ENCODE measurements at places on chromosomes 1 and 21.

GRCh38 chr1:211280910-211281309 is 21.7 kb downstream of the RCOR3 start:
- DNase-seq: no peak

DNA sequence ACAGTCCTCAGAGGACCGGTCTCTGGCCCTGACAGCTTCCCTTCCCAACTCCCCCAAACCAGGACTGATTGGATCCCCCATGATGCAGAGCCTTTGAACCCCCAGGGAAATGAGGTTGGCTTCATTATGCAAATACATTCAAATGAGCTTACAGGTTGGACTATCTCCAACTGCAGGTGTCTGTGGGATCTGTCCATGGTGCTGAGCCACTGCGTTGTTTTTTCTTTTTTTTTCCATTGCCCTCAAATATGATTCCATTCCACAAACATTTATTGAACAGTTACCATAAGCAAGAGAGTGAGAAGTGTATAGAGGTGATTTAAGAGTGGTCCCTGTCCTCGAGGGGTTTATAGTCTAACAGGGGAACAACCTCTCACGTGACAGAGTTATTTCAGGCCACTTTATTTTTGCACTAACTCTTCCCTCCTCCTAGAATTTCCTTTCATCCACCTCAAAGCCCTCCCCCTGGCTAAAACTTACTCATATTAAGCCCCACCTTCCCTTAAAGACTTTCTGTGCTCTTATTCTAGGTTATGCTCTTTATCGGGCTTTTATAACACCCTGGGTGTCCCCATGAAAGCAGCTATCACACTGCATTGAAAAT is 21.9 kb downstream of the DLGAP3 start:
- DNase-seq: no peak

DNA sequence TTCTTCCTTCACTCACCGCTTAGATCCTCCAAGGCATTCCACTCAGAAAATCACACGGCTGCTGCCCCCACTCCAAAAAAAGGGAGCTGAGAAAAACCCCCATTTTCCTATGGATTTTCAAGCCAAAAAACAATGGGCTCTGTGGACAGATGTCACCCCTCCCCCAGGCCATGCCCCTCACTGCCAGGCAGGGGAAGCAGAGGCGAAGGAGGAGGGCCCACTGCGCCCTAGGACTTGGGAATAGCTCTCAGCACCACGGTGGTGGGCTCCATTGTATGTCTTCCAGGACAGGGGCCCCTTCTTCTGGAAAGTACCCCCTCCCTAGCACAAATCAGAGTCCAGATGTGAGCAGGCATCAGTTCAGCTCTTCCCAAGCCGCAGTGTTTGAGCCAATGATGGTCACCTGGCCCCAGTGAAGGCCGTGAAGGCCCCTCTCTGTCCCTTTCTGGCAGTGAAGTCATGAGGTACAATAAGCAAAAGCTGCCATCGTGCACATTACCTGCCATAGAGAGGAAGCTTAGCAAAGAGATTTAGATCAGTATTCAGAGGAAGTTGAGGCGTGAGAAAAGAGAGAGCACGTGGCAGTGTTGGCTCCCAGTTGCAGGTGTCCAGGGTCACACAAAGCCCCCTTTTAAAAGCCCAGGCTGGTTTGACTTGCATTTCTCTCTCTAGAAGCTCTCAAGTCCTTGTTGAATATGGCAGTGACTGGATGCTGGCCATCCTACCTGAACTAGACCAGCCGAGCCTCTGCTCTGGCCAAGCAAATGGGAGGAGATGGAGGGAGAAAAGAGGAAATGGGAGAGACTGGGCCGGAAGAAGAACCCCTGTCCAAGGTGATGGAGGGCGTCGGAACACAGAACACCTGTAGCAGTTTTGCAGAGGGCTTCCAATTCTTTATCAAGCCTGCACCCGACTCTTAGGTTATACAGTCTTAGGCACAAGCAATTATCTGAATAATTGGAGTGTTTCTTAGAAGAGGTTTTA is 149.0 kb downstream of the TOMM20 start:
- DNase-seq: no peak

DNA sequence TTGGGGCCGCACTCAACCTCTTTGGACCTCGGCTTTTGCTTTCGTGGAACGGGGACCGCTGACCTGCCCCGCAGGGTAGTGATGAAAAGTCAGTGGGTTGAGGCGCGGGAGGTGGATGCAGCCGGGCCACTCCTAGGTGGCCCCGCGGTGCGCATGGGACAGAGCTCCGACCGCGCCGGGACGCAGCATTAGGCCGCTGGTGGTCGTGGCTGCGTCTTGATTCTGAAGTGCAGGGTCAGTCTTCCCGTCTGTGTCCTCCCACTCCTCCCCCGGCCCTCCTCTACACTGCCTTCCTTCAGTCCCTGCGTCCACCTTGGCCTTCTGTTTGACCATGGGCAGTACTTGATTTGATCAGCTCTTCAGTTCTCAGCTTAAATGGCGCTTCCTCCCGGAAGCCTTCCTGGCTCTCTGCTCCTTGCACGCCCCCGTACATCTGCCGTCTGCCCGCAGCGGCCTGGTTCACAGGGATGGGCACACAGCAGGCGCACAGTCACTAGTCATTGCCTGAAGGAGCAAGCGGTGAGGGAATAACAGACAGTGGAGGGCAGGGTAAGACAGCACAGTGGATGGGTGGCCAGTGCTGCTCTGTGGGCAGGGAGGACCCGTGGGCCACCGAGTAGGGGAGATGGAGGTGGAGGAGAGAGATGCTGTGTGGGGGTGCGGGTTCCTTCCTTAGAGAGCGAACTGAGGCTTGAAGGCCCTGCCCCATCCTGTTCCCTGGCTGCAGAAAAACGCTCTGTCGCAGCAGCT is 633 bp downstream of the THEMIS2 start:
- no peak for DNase-seq

- DNase-seq: no peak
These were observed 27.4 kb downstream of the DTL start for GRCh38 chr1:212062832-212063438.

DNA sequence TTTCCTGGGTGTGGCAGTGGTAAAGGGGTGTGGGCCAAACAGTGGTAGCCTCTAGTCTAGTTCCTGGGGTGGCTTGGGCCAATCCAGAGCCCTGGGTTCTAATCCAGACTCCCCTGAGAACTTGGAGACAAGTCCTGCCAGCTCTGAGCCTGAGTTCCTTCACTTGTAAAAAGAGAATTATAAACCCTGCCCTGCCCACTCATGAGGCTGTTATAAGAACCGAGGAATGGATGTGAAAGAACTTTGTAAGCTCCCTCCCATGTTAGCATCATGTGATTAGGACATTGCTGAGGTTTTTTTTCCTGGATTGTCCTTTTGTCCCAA is 131.0 kb downstream of the RRAGC start:
- no peak for DNase-seq

DNA sequence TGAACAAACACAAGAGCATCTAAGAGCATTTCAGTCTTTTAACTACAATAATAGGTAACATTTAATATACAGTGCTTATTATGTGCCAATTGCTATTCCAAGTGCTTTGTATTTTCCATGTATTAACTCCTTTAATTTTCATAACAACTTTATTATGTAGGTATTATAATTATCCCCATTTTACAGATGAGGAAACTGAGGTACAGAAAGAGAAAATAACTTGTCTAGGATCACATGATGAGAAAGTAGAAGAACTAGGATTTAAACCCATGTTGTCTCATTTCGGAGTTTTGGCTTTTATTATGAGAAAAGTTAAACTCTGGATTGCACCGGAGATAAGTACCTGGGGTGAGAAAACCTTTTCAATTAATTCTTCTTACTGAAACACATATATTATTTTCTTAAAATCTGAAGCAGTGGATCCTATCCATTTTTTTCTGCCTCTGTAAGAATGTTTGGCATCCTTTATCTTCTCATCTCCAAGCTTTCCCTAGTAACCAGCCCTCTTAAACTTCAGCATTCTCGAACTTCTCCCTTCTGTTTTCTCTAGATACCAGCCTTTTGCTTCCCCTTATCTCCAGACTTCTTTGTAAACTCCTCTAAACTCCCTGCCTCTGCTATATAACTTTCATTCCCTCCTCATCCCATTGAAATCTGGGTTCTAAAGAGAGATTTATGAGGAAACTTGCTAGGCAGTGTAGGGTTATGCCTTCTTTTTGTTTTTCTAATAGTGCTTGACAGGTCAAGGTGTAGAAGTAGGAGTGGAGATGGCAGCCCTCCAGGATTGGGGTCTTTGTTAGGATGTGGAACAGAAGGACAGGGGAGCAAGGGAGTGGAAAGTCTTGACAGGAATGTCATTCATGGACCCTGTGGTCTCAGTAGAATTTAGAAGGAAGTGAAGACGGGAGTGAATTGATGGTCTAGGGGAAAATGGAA is 28.3 kb downstream of the POU2F1 start:
- DNase-seq: no peak

DNA sequence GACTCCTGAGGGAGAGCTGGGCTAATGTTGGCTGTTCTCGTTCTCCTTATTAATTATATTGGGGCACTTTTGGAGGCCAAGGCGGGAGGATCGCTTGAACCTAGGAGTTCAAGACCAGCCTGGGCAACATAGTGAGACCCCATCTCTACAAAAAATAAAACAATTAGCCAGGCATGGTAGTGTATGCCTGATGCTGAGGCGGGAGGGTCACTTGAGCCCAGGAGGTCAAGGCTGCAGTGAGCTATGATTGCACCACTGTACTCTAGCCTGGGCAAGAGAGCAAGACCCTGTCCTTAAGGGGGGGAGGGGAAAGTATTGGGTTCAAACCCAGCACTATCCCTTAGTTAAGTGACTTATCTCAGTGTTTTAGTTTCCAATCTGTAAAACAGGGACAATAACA is 70.0 kb upstream of the NBPF3 start:
- no peak for DNase-seq

GRCh38 chr1:55669293-55669692 is 454.1 kb upstream of the USP24 start:
- no peak for DNase-seq

GRCh38 chr1:22323141-22323845 is 128.4 kb upstream of the ZBTB40 start:
- no peak for DNase-seq

DNA sequence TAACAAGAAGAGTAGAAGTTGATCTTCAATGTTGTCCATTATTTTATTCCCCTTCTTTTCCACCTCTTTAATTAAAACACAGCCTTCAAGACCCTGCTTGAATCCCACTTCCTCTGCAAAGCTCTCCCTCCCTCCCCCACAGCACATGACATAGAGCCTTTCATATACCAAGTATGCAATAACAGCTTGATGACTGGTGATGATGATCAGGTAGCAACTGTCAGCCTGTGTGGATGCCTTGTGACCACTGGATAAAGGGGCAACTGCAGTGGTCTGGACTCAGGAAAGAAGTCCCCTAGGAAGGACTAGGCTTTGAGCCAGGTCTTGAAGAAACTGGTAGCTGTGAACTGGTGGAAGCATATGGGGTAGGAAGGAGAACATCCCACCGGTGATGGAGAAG is 53.8 kb upstream of the PRDX6 start:
- DNase-seq: no peak

- no peak for DNase-seq
These were observed 131.8 kb upstream of the GREM2 start for GRCh38 chr1:240743705-240744104.

DNA sequence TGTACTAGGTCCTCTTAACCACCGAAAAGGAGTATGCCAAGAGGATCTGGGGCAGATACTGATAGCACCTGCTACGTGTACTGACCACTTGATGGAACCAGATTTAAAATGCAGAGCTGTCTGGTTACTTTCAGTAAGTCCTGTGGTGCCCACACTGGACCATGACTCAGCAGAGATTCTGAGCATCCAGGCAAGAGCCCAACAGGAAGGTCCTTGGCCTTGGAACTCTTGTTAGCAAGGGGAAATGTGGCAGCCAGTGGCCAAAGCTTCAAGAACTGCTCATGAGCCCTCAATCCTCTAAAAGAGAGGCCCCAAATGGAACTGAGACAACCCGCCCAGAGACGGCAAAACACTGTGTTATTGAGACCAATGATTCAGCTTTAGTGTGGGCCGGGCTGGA is 4.2 kb upstream of the GJB5 start:
- no peak for DNase-seq

GRCh38 chr1:225911191-225912130 is 12.6 kb downstream of the PYCR2 start:
- peak; percentile 82 for DNase-seq

- DNase-seq: no peak
These were observed 226.3 kb downstream of the SETD4 start for GRCh38 chr21:35833991-35834390.

DNA sequence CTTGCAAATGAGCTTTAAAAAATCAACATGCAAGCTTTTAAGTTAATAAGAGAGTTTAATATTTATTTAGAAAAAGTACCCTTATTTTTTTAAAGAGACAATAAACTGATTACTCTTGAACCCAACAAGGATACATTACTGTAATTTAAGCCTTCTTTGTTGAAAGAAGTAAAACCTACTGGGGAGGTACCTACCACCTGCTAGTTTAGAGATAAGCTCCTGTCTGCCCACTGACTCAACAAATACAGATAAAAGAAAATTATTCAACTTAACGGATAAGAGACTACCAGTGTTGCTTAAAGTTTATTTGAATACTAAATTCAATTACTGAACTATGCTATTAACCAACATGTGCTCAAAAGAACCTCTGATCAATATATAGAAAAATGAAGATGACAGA is 23.1 kb downstream of the USP24 start:
- no peak for DNase-seq

- DNase-seq: no peak
These were observed 571.2 kb downstream of the ADGRL2 start for GRCh38 chr1:82371844-82372498.

GRCh38 chr1:85806236-85806965 is 98.2 kb upstream of the ZNHIT6 start:
- no peak for DNase-seq

GRCh38 chr1:223708001-223708359 is 4.4 kb upstream of the CAPN2 start:
- DNase-seq: no peak

GRCh38 chr1:227896710-227897655 is 50.7 kb downstream of the WNT9A start:
- DNase-seq: peak; percentile 61

- no peak for DNase-seq
These were observed 20.5 kb upstream of the FRRS1 start for GRCh38 chr1:99786751-99787501.

GRCh38 chr1:64215576-64215975 is 12.2 kb downstream of the UBE2U start:
- no peak for DNase-seq

DNA sequence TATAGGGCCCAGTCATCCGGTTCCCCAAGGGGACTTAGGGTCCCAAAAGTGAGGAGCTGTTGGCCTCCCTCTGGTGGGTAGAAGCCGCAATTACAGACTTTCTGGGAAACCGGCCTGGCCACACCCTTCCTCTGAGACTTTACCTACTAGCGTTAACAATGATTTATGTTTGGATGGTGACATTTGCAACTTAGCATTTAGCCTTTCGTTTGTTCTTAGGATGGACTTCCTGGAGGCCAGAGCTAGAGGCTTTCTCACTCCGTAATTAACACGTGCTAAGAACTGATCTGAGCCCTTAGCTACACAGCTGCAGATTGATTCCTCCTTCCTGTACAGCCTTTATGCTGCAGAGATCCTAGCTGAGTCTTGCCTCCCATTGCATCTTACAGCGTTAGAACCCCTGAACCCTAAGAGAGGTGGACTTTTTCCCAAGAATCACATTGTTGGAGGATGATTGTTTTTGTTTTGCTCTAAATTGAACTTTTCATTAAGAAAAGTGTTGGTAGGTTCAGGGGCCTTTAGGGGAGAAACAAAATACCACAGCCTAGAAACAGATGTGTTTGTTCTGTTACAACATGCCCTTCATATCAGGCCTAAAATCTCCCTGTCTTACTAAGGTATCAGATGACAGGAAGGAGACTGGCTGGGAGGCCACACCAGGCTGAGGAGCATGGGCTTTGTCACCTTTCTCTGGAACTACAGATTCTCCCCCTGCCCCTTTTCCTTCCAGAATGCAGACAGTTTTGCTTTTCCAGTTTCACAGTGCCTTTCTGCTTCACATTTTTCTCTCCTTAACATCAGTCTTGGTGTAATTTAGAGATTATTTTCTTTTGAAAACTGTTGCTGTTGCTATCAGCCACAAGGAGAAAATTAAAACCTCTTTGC is 1.9 kb downstream of the S100A11 start:
- no peak for DNase-seq
